ENCODE measurements at places on chromosomes 2 and 18.

DNA sequence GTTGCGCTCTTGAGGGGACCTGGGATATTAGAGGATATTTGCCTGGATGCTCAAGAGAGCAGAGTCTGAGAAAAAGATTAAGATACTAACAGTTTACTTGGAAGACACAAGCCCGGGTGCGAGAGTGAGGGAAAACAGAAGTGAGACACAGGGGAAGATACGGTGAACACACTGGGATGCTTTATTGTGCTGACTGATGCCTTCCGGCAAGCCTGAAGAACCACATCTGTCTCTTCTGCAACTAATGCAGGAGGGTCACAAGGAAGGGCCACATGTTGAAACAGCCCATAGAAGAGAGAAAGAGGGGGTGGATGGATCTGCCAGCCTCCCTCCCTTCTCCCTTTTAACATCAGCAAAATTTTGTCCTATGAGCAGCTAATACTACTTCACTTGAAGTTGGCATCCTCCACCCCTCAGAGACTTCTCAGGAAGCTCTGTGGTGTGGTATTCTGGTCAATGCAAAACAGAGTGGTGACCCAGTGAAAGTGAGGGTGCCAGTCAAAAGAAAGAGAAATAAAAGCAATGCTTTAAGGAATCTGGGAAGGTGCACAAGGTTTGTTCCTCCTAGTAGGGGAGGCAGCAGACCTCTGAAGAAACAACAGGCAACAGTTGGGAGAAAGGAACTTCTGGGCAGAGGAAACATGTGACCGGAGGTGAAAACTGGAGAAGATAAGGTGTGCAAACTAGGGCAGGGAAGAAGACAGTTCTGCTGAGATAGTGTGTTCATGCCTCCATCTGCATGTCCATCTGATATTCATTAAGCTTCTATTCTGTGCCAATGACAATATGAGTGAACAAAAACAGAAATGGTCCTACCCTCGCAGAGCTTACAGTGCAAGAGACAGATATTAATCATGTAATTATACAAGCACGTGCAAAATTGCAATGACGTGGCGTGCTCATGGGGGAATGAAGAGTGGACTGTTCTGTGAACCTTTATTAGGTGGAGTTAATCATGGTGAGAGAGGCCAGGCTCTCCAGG, 107.1 kb downstream of the LYPD6B start:
- DNase-seq, result no peak

DNA sequence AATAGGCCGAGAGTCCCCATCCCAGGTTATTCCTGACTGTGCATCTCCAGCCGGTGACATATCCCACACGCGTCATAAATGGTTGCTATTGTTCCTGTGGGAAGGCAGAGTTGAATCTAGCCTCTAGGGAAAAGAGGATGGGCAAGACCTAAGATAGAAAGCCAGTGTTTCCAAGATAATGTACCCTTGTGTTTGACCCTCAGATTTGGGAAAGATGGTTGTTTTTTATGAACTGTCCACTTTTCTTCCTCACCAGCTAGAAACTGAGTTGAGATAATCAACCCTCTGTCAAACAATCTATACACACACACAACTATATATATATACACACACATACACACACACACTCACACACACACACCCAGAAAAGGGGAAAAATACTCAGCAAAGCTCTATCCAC, 131.0 kb downstream of the PRKCE start:
- no peak for DNase-seq

- no peak for DNase-seq
Measured at GRCh38 chr2:47833516-47833968, 50.6 kb downstream of the MSH6 start.

- DNase-seq, result no peak
Measured at GRCh38 chr2:144824306-144825080, 304.6 kb upstream of the ZEB2 start.

GRCh38 chr2:54814389-54815147, 91.1 kb downstream of the EML6 start:
- peak; percentile 45 for DNase-seq

DNA sequence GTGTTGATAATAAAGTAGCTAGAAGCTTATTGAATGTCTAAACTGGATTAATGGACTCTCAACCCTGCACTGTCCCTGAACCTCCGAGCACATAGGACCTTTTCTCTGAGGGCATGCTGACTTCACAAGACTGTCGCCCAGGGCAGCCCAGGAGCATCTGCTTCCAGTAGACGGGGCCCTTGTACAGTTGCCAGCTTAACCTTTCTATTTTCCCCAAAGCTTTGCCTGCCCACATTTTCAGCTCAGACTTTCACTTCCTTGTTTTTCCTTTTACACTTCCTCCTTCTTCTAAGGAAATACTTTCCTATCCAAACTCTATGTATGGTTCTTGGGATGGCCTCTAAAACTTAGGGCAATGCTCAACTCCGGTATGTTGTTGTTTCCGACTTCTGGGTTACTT, 1.3 kb downstream of the VWA3B start:
- no peak for DNase-seq

GRCh38 chr2:64978514-64979268, 10.5 kb upstream of the SLC1A4 start:
- DNase-seq, result no peak

DNA sequence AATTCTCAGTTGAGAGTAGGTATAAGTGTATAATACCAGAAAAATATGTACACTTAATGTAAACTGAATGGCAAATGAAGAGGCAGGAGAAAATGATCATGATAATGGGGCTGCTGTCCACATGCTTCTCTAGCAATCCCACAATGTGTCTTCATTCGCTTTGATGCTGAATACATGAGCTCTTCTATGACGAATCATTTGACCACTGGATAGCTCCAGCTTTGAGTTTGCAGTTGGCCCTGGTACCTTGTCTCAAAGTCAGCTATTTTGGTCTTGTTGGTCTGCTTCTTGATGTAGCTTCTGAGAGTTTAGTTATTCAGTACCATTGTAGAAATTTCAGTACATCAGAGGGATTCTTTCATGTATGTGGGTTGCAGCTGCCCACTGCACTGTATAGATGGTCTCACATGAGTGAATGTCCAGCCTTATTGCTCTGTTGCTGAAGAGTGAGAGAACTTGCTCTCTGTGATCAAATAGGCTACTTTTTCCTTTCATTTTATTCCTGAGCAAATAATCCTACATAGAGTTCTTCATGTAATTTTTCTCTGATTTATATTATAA, 105.1 kb downstream of the TTC27 start:
- no peak for DNase-seq

- DNase-seq, result no peak
Measured at GRCh38 chr18:3612315-3612714, 162.3 kb downstream of the TGIF1 start.

DNA sequence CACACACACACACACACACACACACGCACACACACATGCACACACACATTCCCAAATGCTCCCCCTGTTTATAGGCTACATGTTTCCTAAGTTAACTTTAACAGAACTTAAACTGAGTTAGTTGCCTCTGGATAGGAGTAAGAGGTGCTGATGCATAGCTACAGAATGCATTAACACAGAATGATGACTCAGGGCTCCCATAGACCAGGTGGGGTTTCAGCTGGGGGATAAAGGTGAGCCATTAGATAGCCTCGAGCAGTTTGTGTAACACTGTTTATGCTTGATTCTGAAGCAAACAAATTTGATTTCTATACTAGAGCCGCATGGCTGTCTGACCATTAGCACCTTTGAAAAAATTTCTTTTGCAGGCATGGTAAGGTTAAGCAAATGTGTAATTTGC, 741.0 kb downstream of the PLCL1 start:
- no peak for DNase-seq

DNA sequence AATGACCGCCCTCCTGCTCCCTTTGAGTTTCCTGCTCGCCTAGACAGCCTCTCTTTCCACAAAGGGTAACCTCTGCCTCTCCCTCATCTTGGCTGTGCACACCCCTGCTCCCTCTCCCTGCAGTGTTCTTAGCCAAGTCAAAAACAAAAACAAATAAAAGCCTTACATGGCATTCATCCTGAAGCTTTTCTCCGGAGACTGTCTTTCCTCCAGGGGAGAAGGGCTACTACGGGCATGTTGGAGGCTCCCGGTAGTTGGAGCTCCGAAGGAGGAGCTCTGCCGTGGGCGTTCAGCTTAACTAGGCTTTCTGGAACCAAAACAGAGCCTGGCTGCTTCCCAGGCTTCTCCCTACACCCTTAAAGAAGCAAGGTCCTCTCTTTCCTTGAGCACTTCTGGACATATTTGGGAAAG, 104.2 kb downstream of the TPGS2 start:
- DNase-seq, result no peak

DNA sequence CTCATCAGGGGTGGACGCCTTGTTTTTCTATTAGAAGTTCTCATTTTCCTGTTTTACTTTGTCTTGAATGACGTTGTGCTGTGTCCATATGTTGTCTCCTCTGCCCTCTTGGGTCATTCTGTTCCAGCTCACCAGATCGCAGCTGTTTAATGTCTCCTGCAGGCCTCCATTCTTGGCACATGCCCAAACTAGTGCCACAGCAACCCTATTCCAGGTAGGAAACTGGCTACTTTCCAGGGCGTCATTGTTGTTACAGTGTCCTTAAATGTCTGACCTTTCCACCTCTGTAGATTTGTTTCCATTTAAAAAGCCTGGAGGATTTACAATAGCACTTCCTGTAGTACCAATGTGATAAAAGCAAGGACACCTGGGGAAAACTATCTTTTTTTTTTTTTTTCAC, 500.7 kb downstream of the METTL4 start:
- peak; percentile 100 for DNase-seq

- no peak for DNase-seq
Measured at GRCh38 chr2:189372688-189373257, 68.5 kb upstream of the WDR75 start.

DNA sequence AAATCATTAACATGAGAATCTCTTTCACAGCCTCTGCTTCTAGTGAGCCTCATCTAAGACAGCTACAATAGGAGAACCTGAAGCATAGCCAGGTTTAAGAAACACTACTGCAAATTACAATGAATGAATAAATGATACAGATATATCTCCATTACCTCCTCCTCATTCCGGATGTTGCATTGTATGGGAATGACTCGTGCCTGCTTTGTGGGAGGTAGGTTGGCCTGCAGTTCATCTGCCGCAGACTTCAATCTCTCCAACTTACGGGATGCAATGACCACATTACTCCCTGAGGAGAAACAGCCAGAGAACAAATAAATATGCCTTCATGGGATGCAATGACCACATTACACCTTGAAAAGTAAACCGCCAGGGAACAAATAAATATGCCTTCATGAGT, 15.4 kb downstream of the PECR start:
- no peak for DNase-seq
